ENCODE measurements at places on chromosomes 4 and X. TPM values are rescaled to one million over a fixed set of nuclear protein-coding genes. Genes with fewer than 3 reads are reported as not detected.
A peak's percentile ranks its signal among the peaks of the same experiment; 100 is the strongest.

DNA sequence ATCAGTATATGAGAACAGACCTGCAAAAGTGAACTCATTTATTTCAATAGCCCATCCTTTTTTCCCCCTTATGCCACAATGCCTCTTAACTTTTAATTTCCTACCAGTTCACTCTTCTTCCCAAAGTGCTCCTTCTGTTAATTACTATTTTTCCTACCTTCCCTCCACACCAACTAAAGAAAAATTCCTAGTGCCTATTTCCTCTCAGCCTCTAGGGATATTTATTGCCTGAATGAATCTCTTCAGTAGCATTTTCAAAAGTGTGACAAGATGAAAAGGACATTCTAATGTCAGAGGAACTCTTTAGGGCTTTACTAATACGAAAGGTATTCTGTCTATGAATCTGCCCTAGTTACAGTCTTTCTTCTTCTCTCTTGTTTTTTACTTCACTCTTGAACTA is 181.1 kb upstream of the SPRY1 start:
- no peak for DNase-seq

GRCh38 chrX:84187533-84188319 is at the start of gene RPS6KA6:
Gene RPS6KA6 (minus strand): TSS chrX:84188199. CDS start chrX:84187899, 300 bp downstream.
- peak; percentile 31 for DNase-seq

- no peak for DNase-seq
Measured at GRCh38 chr4:159035570-159035969, 67.3 kb upstream of the RAPGEF2 start.

The IRS4 gene
- not detected for polyA plus RNA-seq

The UGT2B10 gene
- polyA plus RNA-seq = not detected
